Epithelial cell of esophagus (primary cell): ENCODE measurements at places on chromosomes 1 and 21.
A peak's percentile ranks its signal among the peaks of the same experiment; 100 is the strongest.

DNA sequence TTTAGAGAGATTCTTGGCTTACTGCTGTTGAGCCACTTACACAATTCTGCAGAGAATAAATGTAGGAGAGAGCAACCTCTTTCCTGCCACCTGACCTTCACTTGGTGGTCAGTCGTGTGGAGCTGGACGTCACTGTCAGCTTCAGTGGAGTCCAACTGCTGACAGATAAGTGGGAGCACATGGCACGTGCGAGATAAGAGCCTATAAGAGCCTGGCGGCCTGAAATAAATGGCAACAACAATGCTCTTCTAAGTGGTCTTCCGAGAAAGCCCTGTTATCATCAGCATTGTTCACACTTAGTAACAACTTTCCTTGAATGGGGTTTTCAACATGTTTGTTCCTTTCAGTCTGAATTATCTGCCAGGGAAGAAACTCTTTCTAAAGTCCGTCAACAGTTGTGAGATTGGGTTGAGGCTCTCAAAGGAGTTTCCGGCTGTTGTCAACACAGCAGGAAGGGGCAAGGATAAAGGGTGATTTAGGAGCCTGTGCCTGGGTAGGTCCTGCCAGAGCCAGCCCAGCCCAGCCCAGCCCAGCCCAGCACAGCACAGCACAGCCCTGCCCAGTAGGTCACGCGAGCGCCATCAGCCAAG lies 57.2 kb upstream of the RUNX1 start:
- DNase-seq = no peak

GRCh38 chr21:46060596-46061061 lies 37.3 kb upstream of the COL6A2 start:
- DNase-seq = no peak

DNA sequence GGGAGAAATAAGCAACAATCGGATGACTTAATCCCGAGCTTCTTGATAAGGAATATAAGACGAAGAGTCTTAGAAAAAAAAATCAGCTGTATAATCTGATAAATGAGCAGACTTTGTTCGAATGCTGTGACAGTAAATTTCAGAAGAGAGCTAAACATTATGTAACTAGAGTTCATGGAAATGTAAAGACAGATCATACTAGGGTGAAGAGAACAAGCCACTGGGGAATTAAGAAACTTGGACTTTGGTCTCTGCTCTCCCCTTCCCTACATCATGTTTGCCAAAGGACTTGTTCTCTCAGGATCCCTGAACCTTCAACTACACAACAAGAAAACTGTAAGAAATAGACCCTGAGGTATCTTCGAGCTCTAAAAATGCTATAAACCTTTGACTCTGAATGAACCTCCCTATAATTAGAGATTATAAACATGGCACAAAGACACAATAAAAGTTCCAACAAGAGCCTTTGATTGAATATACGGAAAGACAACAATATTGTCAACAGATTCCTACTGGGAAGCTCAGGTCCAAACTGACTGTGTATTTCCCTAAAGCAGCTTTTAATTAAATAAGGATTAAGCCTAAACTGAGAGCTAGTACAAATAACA lies 27.5 kb downstream of the FRRS1 start:
- no peak for DNase-seq

- no peak for DNase-seq
Observed at GRCh38 chr1:80910426-80910825, 890.3 kb upstream of the ADGRL2 start.

GRCh38 chr1:168391851-168392681 lies 111.4 kb downstream of the TBX19 start:
- peak; percentile 73 for DNase-seq

GRCh38 chr1:20216574-20216973 lies 30.3 kb upstream of the PLA2G2C start:
- peak; percentile 55 for DNase-seq

DNA sequence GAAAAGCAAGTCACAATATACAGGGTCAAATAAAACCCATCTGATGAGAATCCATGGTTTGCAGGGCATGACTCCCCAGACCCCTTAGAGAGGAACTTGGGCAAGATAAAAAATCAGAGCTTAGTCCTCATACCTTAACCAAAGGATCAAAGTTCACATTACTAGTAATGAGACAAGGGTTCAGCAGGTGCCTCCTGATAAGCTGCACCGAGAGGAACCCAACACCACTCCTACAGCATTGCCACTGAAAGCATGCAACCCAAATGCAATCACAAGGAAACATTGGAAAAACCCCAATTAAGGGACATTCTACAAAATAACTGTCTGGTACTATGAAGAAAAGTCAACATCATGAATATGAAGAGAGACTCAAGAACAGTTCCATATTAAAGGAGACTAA lies 29.7 kb downstream of the CCDC185 start:
- no peak for DNase-seq

DNA sequence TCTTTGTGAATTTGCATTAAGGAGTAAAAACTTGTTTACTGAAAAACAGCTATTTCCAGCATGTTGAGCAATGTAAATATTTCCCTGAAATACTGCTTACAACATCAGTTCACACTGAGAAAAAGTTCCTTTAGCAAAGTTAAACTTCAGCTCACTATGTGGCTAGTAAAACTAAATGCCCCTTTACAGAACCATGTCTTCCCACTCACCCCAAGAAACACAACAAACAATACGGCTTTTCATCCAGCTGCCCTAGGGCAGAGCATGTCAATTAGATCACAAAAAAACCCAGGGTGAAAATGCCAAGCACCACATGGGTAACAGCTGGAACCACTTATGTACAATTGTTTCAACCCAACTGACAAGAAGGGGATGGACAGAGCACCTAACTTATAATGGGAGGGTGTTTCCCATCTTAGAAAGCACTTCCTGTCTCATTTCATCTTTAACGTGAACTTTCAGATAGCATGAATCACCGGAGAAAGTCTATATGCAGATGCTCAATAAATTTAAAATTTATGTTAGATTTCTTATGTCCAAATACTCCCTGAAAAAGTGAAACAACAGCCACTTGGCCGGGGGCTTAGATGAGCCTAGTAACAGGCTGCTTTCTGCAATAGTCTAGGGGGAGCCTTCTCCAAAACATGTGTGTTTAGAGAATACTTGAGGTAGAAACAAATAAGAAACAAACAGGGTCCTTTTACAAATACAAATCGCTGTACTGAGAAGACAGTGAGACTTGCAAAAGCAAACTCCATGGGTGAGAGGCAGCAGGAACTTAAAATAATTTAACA lies 6.6 kb downstream of the NID1 start:
- no peak for DNase-seq

- DNase-seq = no peak
Observed at GRCh38 chr1:81605023-81605422, 195.7 kb upstream of the ADGRL2 start.

- no peak for DNase-seq
Observed at GRCh38 chr1:226363801-226364513, 43.9 kb downstream of the PARP1 start.

GRCh38 chr1:58785442-58786058 lies 1.7 kb upstream of the JUN start:
- peak; percentile 87 for DNase-seq

DNA sequence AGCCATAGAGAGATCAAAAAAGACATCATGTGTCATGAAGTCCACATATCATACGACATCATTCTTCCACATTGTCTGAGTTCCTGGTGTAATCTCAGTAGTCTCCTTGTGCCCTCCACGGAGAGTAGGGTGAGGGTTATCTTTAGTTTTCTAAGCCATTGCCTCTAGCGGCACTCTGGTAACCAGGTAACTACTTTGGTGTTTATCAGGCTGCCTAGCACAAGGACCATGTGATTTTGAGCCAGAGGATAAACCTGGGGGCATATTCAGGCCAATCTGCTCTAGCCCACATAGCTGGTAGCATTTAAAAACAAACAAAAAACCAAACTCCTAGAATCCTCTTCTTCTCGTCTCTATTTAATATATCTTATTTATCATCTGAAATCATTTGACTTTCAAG lies 147.4 kb downstream of the GDAP2 start:
- DNase-seq = no peak

- DNase-seq = no peak
Observed at GRCh38 chr1:64513545-64513944, 43.6 kb downstream of the CACHD1 start.

DNA sequence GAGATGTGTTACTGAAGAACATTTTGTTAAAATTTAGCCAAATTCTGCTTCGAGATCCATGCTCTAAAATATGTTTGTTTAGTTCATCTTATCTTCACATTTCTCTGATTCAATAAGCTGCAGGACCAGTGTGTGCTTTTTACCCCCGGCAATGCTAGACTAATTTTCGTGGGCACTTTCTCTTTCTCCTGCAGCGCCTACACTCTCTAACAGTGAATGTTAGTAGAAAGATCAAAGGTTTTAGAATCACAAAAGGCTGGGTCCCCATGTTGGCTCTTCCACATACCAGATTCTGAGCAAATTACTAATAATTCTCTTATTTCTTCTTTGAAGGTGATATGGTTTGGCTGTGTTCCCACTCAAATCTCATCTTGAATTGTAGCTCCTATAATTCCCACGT lies 8.5 kb downstream of the CHML start:
- DNase-seq = no peak

DNA sequence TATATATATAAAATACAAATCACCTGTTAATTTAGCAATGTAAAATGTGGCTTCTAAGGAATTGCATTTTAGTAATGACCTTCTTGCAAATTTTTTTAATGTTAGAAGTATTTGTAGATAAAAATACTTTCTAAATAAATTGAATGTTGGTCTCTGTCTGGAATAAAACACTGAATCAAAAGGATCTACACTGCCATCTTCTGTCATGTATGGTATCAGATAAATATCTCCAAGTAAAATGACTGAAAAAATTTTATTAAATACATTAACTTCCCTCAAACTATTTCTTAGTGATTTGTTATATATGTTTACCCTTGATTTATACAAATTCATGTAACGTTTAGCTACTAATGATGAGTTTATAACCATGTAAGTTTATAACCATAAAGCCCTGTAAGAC lies 2029.3 kb downstream of the MRPL39 start:
- DNase-seq = no peak

- no peak for DNase-seq
Observed at GRCh38 chr1:203161175-203161574, 14.5 kb downstream of the MYBPH start.

DNA sequence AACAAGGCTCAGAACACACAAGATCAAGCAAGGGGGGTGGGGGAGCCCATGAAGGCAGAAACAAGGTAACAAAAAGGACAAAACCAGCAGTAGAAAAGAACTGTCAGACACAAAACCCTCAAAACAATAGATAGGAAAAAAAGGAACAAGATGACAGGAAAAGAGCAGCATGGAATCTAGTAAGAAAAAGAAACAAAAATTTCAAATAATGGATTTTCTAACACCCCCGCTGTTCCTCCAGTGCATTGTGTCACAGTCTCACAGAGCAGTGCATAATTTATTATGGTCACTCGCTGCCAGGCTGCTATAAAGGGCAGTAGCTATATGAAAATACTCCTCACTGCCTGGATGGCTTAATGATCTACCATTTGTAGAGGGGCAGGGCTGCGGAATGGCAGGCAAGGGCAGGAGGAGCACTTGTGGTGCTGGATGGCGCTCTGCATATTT lies 567.9 kb downstream of the DPYD start:
- DNase-seq = no peak

- DNase-seq = peak; percentile 25
Observed at GRCh38 chr1:5597171-5597850, 394.9 kb downstream of the NPHP4 start.

GRCh38 chr1:147891088-147891487 lies 11.5 kb upstream of the GJA8 start:
- DNase-seq = no peak

DNA sequence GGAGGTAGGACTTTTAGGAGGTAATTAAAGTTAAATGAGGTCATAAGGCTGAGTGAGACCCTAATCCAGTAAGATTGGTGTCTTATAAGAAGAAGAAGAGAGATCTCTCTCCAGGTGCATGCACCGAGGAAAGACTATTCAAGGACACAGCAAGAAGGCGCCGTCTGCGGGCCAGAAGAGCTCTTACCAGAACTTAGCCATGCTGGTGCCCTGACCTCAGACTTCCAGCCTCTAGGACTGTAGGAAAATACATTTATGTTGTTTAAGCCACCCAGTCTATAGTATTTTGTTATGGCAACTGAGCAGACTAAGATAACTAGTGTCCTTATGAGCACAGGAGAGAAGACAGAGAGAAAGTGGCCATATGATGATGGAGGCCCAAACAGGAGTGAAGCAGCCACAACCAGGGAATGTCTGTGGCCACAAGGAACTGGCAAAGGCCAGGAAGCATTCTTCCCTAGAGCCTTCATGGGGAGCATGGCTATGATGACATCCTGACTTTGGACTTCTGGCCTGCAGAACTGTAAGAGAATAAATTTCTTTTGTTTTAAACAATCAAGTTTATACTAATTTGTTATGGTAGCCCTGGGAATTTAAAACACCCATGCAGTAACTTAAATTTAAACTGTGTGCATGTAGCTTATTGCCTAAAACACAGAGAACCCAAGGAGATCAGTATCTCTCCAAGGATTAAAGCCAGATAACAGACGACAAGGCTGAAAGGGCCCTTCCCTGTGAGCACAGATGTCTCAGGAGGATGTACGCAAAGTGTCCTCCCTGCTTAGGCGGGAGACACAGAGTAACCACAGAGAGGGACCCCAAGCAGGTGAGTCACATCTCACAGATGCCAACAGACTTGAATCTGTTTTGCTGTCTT lies 9.9 kb upstream of the CD58 start:
- DNase-seq = no peak

- no peak for DNase-seq
Observed at GRCh38 chr21:45927851-45928850, 53.4 kb upstream of the COL6A1 start.

DNA sequence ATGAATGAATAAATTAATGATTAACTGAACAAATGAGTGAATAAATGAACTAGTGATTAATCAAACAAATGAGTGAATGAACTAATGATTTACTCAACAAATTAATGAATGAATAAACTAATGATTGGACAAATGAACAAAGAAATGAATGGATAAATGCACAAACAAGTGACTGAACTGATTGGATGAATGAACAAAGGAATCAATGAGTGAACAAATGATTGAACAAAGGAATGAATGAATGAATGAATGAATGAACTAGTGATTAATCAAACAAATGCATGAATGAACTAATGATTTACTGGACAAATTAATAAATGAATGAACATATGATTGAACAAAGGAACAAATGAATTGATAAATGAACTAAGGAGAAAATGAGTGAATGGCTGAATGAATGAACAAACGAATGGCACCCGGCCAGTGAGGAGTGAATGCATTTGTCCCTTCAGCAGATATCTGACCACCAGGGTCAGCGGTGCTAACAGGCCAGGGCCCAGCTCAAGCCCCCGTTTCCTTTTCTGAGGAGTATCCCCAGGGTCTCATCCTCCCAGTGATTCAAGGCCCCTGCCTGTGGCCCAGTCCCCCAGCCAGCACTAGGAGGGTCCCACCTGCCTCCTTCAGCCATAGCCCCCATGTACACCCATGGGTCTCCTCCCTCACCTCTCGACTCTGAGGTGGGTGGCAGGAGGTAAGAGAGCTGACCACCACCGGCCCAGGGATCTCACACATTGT lies 49.9 kb downstream of the WNT9A start:
- no peak for DNase-seq

DNA sequence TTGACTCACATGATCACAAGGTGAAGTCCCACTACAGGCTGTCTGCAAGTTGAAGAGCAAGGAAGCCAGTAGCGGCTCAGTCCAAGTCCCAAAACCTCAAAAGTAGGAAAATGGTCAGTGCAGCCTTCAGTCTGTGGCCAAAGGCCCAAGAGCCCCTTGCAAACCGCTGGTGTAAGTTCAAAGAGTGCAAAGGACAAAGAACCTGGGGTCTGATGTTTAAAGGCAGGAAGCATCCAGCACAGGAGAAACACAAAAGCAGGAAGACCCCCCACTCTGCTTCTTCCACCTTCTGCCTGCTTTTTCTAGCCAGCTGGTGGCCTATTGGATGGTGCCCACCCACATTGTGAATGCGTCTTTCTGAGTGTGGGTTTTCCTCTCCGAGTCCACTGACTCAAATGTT lies 2222.6 kb downstream of the MRPL39 start:
- DNase-seq = no peak
